Pericardium fibroblast (primary cell): ENCODE measurements at places on chromosomes 13 and 19. TPM values are rescaled to one million over a fixed set of nuclear protein-coding genes. Genes with fewer than 3 reads are reported as not detected.

The PSG11 gene
- total RNA-seq = not detected in 2 replicates

The ZNF260 gene
- 7.7 and 8.8 TPM in 2 replicates for total RNA-seq

The URAD gene
- total RNA-seq = not detected in 2 replicates

The DHX34 gene
- 7.5 and 9.3 TPM in 2 replicates for total RNA-seq

The KLK14 gene
- 0.12 TPM in 1 of 2 replicates, not detected in the other for total RNA-seq

The DIRAS1 gene
- total RNA-seq = 3.7 and 9.1 TPM in 2 replicates

The TSKS gene
- 0.47 and 3.6 TPM in 2 replicates for total RNA-seq

The TLE2 gene
- total RNA-seq = 11.7 and 13.1 TPM in 2 replicates

The COX7A1 gene
- total RNA-seq = 17.6 and 22.8 TPM in 2 replicates

The ZNF112 gene
- 2.6 and 3.6 TPM in 2 replicates for total RNA-seq

The DNAAF3 gene
- total RNA-seq = 0.26 TPM in 1 of 2 replicates, not detected in the other

The HNRNPL gene
- 144 and 168 TPM in 2 replicates for total RNA-seq

The TMIGD2 gene
- total RNA-seq = 0.09 and 0.23 TPM in 2 replicates

The FRY gene
- total RNA-seq = 1.7 and 5.6 TPM in 2 replicates

The CEACAM6 gene
- not detected in 2 replicates for total RNA-seq

The WASF3 gene
- total RNA-seq = 12.8 and 21.8 TPM in 2 replicates
